Endothelial cell of coronary artery (primary cell): ENCODE measurements at places on chromosomes 4 and X. TPM values are rescaled to one million over a fixed set of nuclear protein-coding genes. Genes with fewer than 3 reads are reported as not detected.

The DCAF12L2 gene
- total RNA-seq: under 0.01 TPM in 1 of 2 replicates, not detected in the other

The BEX5 gene
- 1.7 and 3.9 TPM in 2 replicates for total RNA-seq

The RRAGB gene
- total RNA-seq: 15.8 and 25.8 TPM in 2 replicates

The ADGRL3 gene
- 4.3 TPM in 1 of 2 replicates, not detected in the other for total RNA-seq

The ATP10D gene
- total RNA-seq: 14.4 and 24.1 TPM in 2 replicates

The PAGE5 gene
- not detected in 2 replicates for total RNA-seq

The SOX3 gene
- not detected in 2 replicates for total RNA-seq

The SPANXC gene
- not detected in 2 replicates for total RNA-seq

The DRD5 gene
- total RNA-seq: not detected in 2 replicates
